8988T (cell line): ENCODE measurements at places on chromosomes 7 and 10.

DNA sequence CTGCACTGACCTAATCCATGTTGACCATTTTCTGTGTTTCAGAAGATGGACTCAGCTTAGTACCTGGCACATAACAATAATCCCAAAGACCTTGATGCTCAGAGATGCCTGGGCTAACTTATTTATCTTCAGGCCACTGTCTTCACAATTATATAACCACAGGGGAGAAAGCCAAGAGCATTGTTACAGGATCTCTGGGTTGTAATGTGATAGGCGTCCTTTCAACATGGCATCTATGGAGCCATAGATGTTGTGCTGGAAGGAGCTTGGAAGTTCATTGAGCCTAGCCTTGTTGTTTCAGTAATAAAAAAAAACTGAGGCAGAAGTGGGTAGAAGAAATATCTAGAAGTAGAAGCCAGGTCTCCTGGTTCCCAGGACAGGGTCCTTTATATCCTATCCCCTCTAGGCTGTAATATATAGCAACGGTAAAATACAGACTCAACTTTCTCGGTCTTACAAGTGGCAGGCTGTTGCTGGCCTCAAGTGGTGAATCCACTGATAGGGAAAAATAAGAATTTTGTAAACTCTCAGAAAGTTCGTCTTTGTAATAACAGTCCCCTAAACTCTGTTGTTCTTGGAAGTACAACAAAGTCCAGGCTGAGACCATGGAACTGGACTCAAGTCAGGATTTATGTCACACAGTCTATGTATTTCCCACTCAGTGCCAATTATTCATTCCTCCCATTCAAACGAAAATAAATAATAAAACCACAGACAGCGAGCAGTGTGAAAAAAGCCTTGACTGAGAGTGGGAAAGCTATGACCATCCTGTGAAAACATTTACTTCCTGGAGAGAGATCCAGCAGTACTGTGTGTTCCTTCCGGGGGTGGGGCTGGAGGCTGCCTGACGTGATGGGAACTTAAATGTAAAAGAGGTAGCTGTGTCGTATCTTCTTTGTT, 277.6 kb downstream of the REEP3 start:
- DNase-seq = no peak

DNA sequence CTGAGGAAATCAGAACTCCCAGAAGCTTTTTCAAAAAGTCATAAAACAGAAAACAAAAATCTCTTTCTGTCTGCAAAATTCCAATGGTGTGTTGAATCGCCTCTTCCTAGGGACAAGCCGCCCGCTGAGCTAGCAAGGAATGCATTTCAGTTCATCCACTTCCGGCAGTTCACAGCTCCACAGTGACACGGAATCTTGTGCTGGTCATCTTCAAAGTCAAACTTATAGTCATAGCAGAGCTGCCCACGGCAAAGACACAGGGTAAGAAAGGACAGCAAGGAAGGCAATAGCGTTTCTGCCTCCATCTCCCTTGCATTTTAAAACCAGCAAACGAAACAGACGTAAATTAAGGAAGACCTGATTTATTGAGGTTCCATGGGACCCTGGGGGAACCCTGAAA, 111.2 kb downstream of the GALNT11 start:
- no peak for DNase-seq

- DNase-seq = no peak
Measured at GRCh38 chr7:46198701-46199100, 277.6 kb upstream of the IGFBP3 start.

DNA sequence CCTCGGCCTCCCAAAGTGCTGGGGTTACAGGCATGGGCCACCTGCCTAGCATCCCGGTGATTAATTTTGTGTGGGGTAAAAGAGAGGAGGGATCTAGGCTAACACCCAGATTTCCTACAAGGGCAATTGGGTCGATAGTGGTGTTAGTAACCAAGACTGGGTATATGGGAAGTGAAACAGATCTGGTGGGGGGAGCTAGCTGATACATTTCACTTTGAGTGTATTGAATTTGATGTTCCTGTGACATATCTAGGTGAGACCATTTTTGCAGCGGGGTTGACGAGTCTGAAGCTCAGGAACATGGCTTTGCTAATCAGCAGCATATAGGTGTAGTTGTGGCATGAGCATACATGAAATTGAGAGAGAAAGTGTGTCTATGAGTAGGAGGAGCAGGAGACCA, 12.0 kb downstream of the CLCN1 start:
- no peak for DNase-seq

GRCh38 chr10:641149-642010, 48.1 kb downstream of the DIP2C start:
- no peak for DNase-seq

- DNase-seq = no peak
Measured at GRCh38 chr7:37524056-37524455, 75.4 kb upstream of the ELMO1 start.

GRCh38 chr10:71959526-71959925, 4.7 kb upstream of the CHST3 start:
- no peak for DNase-seq

- no peak for DNase-seq
Measured at GRCh38 chr7:66518151-66518691, 110.5 kb upstream of the KCTD7 start.

- no peak for DNase-seq
Measured at GRCh38 chr10:98474628-98475027, 27.9 kb upstream of the HPS1 start.

DNA sequence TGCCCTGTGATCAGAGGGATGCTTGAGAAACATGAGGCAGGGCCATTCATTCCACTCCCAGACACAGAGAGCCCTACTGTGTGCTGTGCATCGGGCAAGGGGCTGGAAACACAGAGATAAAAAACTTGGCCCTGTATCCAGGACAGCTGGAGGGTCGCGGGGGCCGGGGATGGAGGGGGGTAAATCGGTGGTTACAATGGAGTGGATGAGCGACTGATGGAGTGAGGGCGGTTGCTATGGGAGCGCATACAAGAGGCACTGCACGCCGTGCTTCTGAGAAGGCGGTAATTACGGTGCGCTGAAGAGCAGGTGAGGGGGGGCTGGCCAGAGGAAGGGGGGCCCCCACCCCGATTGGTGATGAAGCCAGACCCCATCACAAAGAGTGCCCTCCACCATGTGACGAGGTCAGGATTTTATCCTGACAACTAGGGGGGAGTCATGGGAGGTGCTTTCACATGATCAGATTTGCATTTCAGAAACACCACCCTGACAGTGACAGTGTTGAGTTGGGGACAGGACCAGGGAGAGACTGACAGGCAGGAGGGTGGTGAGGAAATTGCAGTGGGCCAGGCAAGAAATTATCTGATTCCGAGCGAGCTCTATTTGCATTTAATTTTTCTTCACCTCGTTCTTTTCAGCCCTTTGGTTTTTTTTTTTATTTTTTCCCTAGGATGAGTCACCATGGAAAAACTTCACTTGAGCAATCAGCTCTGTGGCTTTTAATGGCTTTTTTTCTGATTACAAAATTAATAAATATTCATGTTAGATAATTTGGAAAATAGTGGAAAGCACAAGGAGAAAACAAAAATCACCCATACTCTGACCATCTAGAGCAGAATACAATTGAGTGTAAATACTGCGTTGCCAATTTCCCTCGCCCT, 7.8 kb downstream of the CPA5 start:
- DNase-seq = no peak

- no peak for DNase-seq
Measured at GRCh38 chr10:128626397-128627000, 500.3 kb upstream of the MKI67 start.
